ENCODE measurements at places on chromosomes 5 and 9.

GRCh38 chr9:121650217-121651007 is 1.0 kb upstream of the DAB2IP start:
- DNase-seq, result no peak

DNA sequence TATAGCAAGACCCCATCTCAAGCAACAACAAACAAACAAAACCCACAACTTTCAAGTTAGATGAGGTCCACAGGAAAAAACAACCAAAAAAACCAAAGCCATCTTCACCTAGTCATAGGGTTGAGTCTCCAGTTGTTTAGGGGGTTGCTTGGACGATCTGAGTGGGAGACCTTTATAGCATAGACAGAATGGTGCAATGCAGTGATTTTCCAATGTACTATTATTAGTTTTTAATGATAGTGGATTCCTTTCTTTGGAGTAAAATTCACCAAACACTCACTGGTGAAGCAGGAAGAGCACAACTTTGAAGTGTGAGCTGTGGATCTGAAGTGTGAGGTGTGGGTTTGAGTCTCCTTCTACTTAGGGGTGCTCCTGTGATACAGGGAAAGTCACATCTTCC is 67.0 kb upstream of the KLF9 start:
- DNase-seq, result no peak

DNA sequence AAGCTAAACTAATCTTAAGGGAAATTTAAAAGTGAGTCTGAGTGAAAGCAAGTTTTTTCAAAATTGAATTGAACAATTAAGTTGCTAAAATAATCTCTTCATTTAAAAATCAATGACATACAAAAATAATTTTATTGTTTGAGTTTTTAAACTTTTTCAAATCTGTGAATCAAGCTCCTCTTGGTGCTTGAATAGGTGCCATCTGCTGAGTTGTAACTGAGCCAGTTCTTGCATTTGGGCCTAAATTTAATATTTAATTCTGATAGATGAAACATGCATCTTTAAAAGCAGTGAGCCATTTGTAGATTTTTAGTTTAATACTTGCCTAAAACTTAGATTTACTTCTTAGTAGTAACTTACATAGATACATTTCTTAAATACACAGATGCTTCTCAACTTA is 31.8 kb downstream of the SPATA31D1 start:
- DNase-seq, result no peak

DNA sequence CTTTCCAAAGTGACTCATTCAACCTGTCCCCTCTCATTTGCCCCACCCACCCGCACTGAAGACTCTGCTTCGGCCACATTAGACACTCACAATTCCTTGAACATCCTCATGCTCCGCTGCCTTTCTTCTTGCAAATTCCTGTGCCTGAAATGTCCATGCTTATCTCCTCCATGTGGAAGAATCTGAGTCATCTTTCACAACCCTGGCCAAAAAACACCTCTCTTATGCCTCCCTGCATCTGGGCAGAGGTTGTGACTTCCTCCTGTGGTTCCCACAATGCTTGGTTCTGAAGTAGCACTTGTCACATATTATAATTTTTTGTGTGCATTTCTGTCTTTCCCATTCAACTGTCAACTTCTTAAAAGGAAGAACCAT is 238.6 kb downstream of the ENC1 start:
- no peak for DNase-seq

DNA sequence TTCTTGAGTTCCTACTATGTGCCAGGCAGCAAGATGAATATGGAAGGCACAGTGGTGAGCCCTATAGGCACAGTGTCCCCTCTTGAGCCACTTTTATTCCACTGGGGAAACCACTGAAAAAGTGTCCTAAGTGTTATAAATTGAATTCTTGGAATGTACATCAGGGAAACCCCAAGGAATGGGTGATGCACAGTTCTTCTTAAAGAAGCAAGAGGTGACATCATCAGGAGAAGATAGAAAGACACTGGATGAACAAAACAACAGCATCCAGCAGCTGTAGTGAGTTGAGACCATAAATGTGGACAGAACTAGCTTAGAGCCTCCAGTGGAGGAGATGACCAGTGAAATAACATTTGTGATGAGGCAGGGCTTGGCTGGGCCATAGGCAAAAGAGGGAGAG is 199.2 kb upstream of the ANKRD55 start:
- DNase-seq, result no peak
